ENCODE measurements at places on chromosomes 7 and 10.

- no peak for DNase-seq
Measured at GRCh38 chr10:126917975-126918908, 13.0 kb downstream of the DOCK1 start.

DNA sequence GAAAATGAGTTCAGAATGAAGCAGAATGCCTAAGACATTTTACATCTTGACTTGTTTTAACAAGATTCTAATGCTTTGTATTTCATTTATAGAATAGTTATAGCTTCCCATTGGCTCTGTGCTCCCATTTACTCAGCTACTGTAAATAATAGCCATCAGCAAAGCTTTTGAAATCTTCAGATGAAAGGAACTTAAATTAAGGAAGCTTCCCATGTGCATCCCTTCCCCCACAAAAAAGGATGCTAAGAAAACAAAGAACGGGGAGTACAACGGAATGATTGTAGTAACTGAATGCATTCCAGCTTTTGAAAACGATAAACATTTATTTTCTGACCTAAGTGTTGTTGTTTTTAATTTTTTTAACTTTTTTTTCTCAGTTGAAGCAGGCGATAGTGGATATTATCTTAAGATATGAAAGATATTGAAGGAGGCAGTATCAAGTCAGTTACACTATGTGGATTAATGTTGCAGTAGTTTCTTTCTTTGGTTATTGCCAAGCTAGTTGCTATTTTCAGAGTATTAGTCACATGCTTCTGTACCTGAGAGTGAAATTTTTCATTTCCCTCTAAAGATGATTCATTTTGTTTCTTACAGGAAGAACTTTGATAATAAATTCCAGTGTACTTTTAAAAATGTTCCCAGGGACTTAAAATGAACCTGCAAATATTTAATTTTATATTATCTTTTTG lies 129.2 kb downstream of the KCND2 start:
- DNase-seq: no peak

- no peak for DNase-seq
Measured at GRCh38 chr7:47461746-47462145, 120.2 kb downstream of the TNS3 start.

DNA sequence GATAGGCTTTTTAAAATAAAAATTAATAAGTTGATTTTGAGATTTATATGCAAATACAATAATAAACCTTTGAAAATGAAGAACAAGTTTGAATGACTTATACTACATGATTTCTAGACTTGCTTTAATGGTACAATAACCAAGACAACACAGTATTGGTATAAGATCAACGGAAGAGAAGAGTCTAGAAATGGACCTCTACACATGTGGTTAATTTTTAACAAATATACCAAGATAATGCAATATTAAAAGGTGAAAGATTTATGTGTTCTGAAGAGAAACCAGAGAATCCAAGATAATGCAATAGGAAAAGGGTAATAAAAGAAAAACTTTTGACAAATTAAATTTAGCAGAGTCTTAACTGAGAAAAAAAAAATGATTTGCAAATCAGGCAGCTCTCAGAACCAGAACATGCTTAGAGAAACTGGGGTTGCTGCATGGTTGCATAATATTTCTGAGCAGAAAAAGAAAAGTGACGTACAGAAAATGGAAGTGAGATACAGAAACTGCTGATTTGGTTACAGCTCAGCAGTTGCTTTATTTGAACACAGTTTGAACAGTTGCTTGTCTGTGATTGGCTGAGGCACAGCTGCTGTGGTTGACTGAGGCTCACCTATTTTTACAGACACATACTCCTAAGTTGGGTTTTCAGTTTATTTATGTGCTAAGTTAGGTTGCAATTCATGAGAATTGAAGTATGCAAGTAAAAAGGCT lies 365.9 kb downstream of the CRPPA start:
- DNase-seq: no peak

- DNase-seq: no peak
Measured at GRCh38 chr7:73647725-73648592, 19.7 kb upstream of the VPS37D start.

All from stimulated activated CD4-positive, alpha-beta T cell treated with anti-CD3 and anti-CD28 coated beads, TNF-alpha, amount 100 ng/mL, for 24 hours (primary cell).